ENCODE measurements at places on chromosomes 6 and 20.

DNA sequence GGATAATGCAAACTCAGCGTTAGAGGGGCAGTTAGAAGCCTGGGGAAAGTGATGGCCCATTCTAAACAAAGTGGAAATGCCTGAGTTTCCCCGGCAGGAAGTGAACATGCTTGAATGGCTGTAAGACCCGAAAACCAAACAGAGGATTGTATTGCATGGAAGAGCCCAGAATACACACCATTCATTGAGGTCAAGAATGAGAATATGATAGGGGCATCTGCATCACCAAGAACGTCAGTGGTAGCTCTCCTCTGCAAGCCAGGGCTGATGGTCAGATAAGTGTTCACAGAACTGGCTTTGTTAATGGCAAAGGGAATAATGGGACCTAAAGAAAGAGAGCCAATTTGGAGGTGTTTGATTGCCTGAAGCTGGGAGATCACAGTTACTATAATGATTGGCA lies 663.4 kb downstream of the KHDRBS2 start:
- no peak overlapping the region for H3K4me3 ChIP-seq
- H3K27ac ChIP-seq, result no peak overlapping the region
- no peaks in the 10 kb centered on the region for H3K4me1 ChIP-seq
- DNase-seq, result no peak

- peak overlapping the region; percentile 84 for H3K4me3 ChIP-seq
- no peaks in the 10 kb centered on the region for H3K27me3 ChIP-seq
- peak overlapping the region; percentile 94 for H3K27ac ChIP-seq
- no peaks in the 10 kb centered on the region for H3K36me3 ChIP-seq
- H3K4me1 ChIP-seq, result no peaks in the 10 kb centered on the region
Measured at GRCh38 chr6:27471365-27472115, 1.4 kb downstream of the ZNF184 start.

DNA sequence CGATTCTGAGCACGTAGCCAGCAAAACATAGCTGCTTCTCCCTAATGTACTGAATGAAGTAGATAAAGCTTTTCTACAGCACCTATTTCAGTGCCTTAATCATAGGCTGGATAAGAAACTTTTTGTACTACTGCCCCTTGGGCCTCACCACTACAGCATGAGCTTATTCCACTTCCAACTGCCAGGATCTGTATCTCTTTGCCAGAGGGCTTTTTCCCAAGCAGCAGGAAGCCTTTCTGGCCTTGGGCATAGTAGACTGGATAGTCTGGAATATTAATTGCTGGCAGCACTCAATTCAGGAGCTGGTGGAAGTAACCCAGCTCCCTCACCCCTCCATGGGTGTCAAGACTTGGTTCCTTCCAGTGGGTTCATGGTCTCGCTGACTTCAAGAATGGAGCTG lies 43.6 kb downstream of the ANKEF1 start:
- DNase-seq, result no peak
- no peaks in the 10 kb centered on the region for H3K4me1 ChIP-seq

- H3K4me1 ChIP-seq, result no peaks in the 10 kb centered on the region
- no peak overlapping the region for H3K4me3 ChIP-seq
- no peaks in the 10 kb centered on the region for H3K36me3 ChIP-seq
- DNase-seq, result no peak
- no peaks in the 10 kb centered on the region for H3K27me3 ChIP-seq
Measured at GRCh38 chr20:39960522-39961428, 728.3 kb downstream of the MAFB start.

- H3K4me3 ChIP-seq, result no peak overlapping the region
- H3K27me3 ChIP-seq, result no peaks in the 10 kb centered on the region
- peak overlapping the region; percentile 34 for H3K27ac ChIP-seq
- H3K36me3 ChIP-seq, result no peaks in the 10 kb centered on the region
Measured at GRCh38 chr6:116255246-116255800, 1.4 kb upstream of the TSPYL4 start.

DNA sequence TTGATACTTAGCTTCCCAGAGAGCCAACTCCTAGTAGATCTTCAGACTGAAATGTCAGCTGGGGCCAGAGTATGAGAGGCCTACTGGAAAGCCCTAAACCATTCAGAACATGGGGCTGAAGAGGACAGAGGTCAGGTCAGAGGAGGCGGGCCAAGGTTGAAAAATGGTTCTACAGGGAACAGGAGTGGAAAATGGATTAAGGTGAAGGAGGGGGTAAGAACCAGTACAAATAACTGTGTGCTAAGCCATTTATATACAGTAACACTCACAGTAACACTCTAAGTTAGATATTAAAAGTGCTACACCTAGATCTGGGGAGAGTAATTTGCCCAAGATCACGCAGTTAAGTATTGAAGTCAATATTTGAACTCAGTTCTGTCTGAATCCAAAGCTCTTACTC lies 313.2 kb upstream of the MAP3K7 start:
- no peak overlapping the region for H3K4me3 ChIP-seq
- DNase-seq, result no peak
- H3K27ac ChIP-seq, result no peak overlapping the region
- H3K27me3 ChIP-seq, result no peaks in the 10 kb centered on the region
- H3K4me1 ChIP-seq, result no peaks in the 10 kb centered on the region
- H3K36me3 ChIP-seq, result no peaks in the 10 kb centered on the region

- no peak overlapping the region for H3K27ac ChIP-seq
- no peak for DNase-seq
- H3K4me3 ChIP-seq, result no peak overlapping the region
- H3K36me3 ChIP-seq, result no peaks in the 10 kb centered on the region
- H3K4me1 ChIP-seq, result no peaks in the 10 kb centered on the region
Measured at GRCh38 chr6:157099912-157100593, 223.3 kb downstream of the TMEM242 start.

- H3K4me3 ChIP-seq, result peak within 1 kb of the TSS; percentile 69
- H3K27ac ChIP-seq, result peak within 1 kb of the TSS; percentile 74
- no peaks in the 10 kb centered on the region for H3K27me3 ChIP-seq
- peak; percentile 48 for DNase-seq
- no peaks in the 10 kb centered on the region for H3K4me1 ChIP-seq
- H3K36me3 ChIP-seq, result no peaks in the 10 kb centered on the region
Measured at GRCh38 chr6:131807644-131808459, at the start of gene ENPP1. ENPP1 (plus strand) TSS chr6:131808020; CDS start chr6:131808036, 16 bp downstream.

DNA sequence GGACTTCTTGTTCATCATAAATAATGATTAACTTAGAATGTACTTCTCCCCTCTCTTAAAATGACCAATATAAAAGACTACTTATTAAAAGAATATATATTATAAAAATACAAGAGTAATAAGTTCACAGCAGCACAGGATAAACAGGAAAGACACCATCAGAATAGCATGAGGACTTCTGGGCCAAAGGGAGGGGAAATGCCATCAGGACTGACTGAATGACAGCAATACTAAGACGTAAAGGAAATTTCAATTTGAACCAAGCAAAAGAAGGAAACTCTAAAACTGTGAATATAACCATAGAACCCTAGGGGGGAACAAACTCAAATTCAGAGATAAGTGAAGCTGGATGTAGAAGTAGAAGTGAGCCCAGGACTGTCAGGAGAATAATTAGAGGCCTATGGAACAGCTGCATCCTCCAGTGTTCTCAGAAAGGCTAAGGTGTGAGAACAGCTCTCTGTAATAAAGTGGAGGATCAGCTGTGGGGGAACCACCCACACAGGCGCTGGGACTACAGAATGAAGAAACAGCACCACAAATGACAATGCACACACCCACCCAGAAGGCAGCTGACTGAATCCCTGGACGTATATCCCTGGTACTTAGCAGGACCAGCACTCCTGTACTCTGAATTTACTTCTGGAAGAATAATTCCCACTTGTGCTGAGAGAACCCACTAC lies 37.8 kb downstream of the ZHX3 start:
- no peak for DNase-seq
- H3K4me3 ChIP-seq, result no peak overlapping the region
- H3K4me1 ChIP-seq, result no peaks in the 10 kb centered on the region
- H3K27me3 ChIP-seq, result no peaks in the 10 kb centered on the region
- H3K27ac ChIP-seq, result no peak overlapping the region

DNA sequence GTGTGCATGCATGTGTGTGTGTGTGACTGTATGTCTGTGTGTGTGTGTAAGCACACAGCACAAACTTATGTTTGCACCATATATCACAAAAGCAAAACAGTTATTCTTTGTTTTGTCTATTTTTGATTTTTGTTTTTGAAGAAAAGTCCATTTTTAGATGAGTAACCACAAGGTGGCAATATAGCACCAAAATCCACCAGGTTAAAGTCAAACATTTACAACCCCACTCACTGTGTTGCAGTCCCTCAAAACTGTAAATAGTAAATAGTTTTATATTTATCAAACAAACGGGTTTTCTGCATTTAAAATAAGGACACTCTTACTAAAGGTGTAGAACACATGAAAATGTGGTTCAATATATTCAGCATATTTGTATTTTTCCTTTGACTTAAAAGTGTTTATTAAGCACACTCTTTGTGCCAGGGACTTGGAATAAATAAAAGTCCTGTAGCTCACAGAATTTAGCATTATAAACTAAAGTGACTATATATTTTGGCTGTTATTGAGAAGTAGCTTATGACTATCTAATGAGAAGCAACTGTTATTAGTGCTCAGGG lies 118.5 kb downstream of the GFRAL start:
- H3K4me1 ChIP-seq, result no peaks in the 10 kb centered on the region
- no peaks in the 10 kb centered on the region for H3K27me3 ChIP-seq
- DNase-seq, result no peak

DNA sequence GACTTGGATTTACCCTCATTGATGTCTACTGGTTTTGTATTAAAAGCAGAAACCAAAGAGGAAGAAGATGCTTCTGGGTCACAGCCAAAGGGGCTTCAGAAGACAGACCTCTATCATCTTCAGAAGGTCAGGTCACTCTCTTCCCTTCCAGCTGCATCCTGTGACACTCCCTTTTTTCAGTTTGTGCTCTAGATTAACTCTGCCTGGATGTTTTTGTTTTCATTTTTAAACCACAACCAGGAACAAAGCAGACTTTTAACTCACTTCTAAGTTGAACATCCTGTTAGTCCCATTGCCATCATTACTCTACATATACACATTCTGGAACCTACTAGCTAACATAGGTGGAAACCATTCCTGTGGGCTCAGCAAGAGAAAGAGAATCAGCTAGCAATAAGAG lies 45.2 kb downstream of the AKIRIN2 start:
- H3K4me1 ChIP-seq, result no peaks in the 10 kb centered on the region
- DNase-seq, result no peak
- no peak overlapping the region for H3K27ac ChIP-seq
- no peaks in the 10 kb centered on the region for H3K36me3 ChIP-seq
- H3K4me3 ChIP-seq, result no peak overlapping the region
- H3K27me3 ChIP-seq, result no peaks in the 10 kb centered on the region

DNA sequence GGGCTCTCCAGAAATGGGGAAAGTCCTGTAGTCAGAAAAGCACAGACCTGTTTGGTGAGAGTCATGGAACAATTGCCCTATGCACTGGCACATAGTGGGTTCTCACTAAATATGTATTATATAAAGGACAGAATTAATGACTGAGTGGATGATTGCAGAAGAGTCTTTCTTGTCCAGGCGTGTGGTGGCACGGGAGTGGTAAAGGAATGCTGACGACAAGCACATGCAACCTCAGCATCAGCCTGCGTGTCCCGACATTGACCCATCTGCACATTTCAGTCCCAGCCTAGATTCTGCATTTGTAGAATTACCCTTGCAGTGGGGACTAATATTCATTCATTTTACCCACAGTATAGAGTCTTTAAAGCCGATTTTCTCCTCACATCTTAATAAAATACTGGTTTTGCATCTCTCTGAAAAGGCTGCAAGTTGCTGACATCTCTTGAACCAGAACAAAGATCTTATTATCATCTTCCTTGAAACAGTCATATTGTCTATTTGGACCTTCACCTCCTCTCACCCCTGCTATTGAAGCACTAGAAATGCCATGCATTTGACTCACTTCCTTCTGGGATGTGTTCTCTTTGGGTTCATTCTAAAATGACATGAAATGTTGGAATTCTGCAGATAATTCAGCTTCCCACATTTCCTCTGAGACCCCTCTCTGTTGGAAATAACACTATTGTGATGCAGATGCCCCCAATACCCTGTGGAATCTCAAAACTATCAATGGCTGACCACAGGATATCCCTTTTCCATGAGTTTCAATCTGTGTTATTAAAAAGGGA lies 883.6 kb upstream of the FLRT3 start:
- no peaks in the 10 kb centered on the region for H3K4me1 ChIP-seq
- no peaks in the 10 kb centered on the region for H3K27me3 ChIP-seq
- no peak overlapping the region for H3K4me3 ChIP-seq
- no peak for DNase-seq
- H3K36me3 ChIP-seq, result no peaks in the 10 kb centered on the region

DNA sequence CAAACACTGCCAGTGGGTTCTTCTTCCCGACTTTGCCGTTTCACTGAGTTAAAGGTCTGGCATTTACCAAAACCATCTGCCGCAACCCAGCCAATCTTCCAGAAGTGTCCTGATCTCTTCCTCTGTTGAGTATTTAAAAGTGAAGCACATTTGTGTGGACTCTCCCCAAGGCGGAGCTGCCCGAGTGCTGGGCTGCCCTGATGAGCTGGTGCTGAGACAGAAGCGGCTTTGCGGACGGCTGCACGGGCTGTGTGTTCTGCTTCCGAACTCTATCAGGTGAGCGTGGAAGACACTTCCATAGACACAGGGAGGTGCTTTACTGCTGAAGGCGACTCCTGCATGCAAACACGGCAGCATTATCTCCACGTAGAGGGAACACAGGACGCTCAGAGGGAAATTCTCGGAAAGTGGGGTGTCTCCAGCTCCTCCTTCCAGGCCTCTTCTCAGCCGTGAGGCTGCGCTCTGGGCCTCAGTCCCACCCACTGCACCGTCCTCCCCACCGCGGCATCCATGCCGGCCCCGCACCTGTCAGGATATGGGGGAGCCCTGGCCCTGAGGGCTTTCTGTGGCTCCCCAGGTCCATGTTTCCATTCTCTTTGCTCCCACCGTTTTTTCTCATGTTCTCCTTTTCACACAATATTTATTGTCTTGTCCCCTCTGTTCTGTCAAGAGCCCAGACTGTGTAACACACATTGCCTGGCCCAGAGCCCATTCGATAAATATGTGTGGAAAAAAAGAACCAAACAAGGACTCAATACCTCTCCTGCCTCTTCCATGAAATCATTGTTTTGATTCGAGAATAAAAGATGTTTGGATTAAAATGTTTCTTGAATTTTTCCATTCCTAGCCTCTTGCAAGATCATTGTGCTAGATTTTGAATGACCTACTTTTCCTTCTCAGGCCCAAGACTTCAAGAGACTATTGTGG lies 205.1 kb downstream of the DLL1 start:
- H3K27ac ChIP-seq, result no peak overlapping the region
- no peak for DNase-seq
- H3K4me1 ChIP-seq, result no peaks in the 10 kb centered on the region
- H3K4me3 ChIP-seq, result no peak overlapping the region
- no peaks in the 10 kb centered on the region for H3K36me3 ChIP-seq

GRCh38 chr6:92361990-92362389 lies 1057.4 kb downstream of the EPHA7 start:
- H3K4me3 ChIP-seq, result no peak overlapping the region
- H3K27ac ChIP-seq, result no peak overlapping the region
- H3K27me3 ChIP-seq, result no peaks in the 10 kb centered on the region
- DNase-seq, result no peak

- no peaks in the 10 kb centered on the region for H3K27me3 ChIP-seq
- H3K4me3 ChIP-seq, result no peak overlapping the region
- no peaks in the 10 kb centered on the region for H3K4me1 ChIP-seq
- no peak overlapping the region for H3K27ac ChIP-seq
- DNase-seq, result no peak
- H3K36me3 ChIP-seq, result no peaks in the 10 kb centered on the region
Measured at GRCh38 chr20:2446845-2447244, 23.7 kb downstream of the SNRPB start.

- no peak overlapping the region for H3K27ac ChIP-seq
- H3K36me3 ChIP-seq, result no peaks in the 10 kb centered on the region
Measured at GRCh38 chr6:25314509-25315175, 35.5 kb downstream of the CARMIL1 start.

Data from breast epithelium (tissue), 4 donors.